Caco-2 (cell line): ENCODE measurements at places on chromosomes 5 and 9. TPM values are rescaled to one million over a fixed set of nuclear protein-coding genes. Genes with fewer than 3 reads are reported as not detected.

- no peak for DNase-seq
Measured at GRCh38 chr9:84671586-84672521, 2.3 kb downstream of the NTRK2 start.

- peak; percentile 81 for DNase-seq
Measured at GRCh38 chr9:96856363-96857286, 2.3 kb upstream of the ZNF782 start.

Gene PCDHB15
- 0.21 TPM in 1 of 2 replicates, not detected in the other for total RNA-seq

Gene SLC6A19
- 0.29 and 0.32 TPM in 2 replicates for total RNA-seq

GRCh38 chr9:129407905-129408452, 212.9 kb downstream of the C9orf50 start:
- no peak for DNase-seq

- no peak for DNase-seq
Measured at GRCh38 chr5:39517800-39518199, 93.0 kb upstream of the DAB2 start.

GRCh38 chr5:165894916-165895315, 2389.5 kb downstream of the MAT2B start:
- DNase-seq = no peak

DNA sequence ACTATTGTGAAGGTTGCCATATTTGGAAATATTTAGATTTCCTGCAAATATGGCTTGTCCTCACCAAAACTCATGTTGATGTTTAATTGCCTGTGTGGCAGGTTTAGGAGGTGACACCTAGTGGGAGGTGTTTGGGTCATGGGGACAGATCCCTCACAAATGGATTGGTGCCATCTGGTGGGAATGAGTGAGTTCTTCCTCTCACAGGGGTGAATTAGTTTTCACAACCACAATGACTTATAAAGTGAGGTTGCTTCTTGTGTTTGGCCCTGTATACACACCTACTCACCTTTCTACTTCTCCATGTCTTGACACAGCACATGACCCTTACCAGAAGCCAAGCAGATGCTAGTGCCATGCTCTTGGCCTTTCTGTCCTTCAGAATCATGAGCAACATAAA, 41.1 kb downstream of the ISOC1 start:
- peak; percentile 42 for DNase-seq
